ENCODE measurements at places on chromosomes 2 and 18.

- DNase-seq, result no peak
Measured at GRCh38 chr18:46939998-46940571, 22.7 kb downstream of the KATNAL2 start.

DNA sequence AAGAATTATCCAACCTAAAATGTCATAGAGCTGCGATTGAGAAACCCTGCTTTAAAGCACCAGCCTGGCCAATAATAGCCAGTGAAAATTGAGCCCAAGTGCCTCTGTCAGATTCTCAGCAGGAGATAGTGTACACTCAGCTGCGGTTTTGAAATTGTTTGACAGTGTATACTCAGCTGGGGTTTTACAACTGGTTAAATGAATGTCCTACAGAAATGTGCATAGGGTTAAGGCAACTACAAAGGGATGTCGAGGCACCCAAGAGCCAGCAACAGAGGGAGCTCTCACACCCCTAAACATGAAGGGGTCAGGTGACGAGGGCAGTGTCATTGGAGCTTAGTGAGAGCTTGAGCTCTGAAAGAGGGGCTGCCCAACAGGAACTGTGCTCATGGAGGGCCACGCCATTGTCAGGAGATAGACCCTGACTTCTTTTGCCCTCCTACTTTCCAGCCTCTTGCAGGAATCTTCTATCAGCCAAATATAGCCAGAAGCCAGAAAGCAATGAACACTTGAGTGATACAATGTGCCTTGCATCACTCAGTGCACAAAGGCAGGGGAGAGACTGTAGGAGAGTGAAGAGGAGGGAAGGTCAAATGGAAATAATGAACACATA is 15.1 kb downstream of the ACTG2 start:
- DNase-seq, result no peak

DNA sequence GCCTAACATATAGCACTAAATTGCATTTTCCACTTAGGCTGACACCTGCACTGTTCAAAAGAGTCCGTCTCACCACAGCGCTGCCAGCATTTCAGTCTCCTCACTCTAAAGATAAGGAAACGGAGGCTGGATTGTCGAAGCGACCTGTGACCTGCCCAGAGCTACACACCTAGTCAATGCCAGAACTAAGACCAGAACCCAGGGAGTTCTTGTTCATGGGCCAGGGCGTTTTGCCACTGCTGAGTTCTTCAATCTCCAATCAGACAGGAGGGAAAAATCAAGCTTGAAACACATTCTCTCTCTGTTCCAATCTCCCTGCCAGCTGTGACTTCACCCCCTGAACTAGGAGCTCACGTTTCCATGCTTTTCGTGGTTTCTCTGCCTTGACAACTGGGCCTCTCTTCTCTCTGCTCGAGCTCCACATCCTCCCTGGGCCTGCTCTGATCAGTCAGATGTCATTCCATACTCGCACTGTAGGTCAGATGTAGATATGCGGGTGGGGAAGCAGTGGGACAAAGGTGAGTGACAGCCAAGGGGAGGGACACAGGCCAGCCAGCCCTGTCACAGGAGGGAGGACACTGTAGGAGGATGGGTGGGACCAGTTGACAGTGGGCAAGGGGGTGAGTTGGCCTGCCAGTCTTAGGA is 221.1 kb upstream of the SMAD2 start:
- DNase-seq, result no peak

GRCh38 chr2:132518302-132518701 is 101.7 kb downstream of the GPR39 start:
- no peak for DNase-seq

- DNase-seq, result no peak
Measured at GRCh38 chr18:64409511-64409910, 260.6 kb upstream of the LINC00305 start.

DNA sequence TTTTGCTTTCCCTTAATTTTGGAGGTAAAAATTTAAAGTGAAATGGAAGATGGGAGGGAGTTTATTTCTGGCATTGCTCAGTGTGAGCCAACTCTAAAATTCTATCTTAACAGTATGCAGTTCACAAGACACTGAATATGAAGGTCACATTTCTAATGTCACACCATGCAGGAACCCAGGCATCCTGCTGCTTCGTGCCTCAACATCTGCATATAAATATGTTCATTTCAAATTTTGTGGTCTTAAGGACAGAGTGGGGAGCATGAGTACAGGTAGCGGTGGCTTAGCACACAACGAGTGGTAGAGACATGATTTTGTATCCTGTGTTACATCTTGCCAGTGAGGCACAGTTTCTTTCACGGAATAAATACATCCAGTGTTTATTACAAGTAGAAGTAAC is 102.4 kb downstream of the ARL4C start:
- DNase-seq, result no peak

GRCh38 chr2:111139637-111140317 is 19.1 kb downstream of the BCL2L11 start:
- DNase-seq, result no peak

DNA sequence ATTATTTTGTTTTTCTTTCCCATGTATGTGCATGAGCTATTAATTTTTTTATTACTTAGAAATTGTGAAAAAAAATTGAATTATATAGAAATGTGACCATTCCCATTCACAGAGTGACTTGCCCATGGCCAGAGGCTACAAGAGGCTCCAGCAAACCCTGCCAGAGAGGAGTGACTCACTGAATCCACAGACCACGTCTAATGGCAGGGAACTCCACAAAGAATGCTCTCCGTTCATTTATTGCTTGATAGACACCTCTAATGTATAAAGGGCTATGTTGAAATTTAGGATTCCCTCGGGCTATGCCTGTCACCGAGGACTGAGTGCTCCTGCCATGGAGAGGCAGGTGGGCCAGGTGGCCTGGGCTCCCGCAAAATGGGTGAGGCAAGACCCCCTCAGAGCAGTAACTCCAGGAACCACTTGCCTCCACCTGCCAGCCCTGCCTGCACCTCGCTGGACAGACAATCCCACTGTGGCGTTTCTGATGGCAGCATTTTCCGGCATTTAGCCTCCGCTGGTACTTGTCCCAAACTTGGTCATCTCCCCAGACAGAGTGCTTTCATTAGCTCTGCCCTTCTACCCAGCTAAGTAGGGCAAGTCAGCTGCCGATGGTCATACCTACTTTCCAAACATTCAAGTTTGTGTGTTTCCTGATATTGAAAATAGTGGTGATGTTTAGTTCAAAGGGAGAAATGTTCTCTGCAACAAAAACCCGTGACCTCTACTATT is 200.3 kb downstream of the PRKCE start:
- no peak for DNase-seq

DNA sequence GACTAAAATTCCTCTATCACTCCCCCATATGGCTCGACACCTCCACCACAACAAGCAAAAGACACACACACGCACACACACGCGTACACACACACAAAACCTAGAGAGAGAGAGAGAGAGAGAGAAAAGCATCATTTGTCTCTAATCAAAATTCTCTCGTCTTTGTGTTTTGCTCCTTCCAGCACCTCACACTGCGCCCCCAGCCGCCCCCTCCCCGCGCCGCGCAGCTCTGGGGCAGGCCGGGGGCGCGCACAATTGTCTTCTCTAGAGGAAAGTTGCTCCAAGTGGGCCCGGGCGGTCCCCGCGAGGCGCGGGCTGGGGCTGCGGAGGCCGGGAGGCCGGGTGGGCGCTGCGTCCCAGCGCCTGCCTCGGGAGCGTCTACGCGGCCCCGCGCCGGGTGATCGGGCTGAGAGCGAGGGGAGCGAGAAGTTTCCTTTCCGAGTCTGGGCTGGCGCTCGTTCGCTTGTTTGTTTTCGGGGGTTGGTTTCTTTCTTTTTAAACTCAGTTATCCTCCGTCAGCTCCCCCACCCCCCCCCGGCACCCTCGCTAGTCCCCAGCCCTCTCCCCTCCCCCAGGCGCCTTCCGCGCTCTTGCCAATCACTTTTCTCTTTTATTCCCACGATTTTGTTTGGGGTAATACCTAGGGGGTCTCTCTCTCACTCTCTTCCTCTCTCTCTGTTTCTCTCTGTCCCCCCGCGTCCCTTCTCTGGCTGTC is 4.1 kb downstream of the ZEB2 start:
- no peak for DNase-seq

DNA sequence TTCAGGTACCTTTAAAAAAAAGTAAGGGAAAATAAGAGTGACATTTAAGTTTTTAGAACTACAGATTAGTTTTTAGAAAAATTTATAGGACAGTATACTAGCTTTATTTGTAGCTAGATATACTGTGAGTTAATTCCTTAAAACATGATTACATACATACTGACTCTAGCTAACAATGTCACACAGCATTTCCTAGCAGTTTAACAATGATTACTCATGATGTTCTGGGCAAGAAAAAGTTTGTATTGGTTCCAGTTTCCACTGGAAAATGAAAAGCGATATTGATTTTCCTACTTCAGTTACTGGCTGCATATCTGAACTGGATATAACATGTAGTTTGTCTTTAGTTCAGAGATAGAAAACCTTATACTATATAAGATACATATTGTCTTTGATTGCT is 19.4 kb downstream of the SLC39A6 start:
- no peak for DNase-seq

- no peak for DNase-seq
Measured at GRCh38 chr2:114123925-114124324, 234.0 kb downstream of the ACTR3 start.

DNA sequence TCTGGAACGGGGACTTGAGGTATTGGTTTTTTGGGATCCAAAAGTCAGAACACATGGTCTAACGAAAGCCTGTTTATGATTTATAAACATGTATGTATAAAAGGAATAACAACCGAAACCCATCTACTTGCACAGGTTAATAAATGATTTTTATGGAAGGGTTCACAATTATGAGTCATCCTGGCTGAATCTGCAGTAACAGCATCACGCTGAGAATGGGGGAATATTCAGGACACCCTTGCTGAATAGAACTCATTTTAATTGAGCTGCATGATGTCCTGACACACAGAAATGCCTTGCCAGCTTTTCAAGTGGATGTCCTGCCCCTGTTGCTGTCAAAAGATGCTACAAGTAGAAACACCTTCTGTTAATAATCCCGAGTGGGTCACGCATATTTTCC is 54.7 kb upstream of the TGFA start:
- DNase-seq, result no peak

- DNase-seq, result no peak
Measured at GRCh38 chr18:74683573-74683972, 85.9 kb downstream of the ZNF407 start.

DNA sequence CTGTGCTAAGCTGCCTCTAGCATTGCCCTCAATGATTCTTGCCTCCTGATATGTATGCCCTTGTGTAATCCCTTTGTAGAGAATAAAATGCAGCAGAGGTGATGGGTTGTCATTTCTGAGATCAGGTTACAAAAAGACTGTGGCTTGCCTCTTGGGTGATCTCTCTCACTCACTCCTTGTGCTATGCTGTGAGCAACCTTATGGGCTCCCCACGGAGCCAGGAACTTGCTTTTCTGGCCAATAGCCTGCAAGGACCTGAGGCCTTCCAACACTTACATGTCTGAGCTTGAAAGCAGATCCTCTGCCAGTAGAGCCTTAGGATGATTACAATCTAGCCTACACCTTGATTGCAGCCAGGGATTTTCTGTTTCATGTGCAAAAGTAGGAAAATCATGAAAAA is 123.1 kb upstream of the XIRP2 start:
- DNase-seq, result no peak

DNA sequence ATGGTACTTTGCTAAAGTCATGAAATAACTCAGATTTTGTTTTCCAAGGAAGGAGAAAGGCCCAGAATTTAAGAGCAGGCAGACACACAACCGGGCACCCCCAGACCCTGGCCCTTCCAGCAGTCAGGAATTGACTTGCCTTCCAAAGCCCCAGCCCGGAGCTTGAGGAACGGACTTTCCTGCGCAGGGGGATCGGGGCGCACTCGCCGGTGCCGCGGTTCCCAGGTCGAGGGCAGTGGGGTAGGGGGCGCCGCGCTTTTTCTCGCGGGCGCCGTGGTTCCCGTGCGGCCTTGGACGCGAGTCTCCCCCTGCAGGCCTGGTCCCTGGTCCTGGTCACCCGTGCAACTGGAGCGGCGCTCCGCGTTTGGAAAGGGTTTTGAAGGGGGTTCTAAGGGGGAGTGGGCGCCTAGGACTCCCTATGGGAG is 1.2 kb downstream of the ZNF236 start:
- DNase-seq, result no peak

- DNase-seq, result peak; percentile 34
Measured at GRCh38 chr18:3450012-3450798, at the start of gene TGIF1. TSS of gene TGIF1 (plus strand) at chr18:3450172. CDS start at chr18:3450490, 318 bp downstream.

DNA sequence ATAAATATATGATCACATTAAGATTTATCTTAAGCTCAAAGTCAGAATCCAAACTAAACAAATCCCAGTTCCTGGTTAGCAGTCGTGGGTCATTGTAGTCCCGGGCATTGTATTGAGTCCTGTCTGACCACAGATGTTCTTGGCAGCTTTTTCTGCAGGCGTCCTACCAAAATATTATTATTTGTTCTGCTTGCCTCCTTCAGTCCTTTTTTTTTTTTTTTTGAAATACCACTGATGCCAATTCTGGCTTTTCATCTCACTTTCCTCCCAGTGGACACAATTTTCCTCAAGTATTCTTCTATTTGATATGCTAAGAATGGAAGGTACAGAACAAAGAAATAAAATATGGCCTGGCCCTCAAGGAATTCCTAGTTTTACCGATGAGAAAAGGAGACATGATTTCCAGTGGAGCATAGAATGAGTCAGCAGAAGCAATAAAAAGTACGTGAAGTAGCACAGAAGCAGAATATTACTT is 151.6 kb downstream of the CSRNP3 start:
- no peak for DNase-seq

GRCh38 chr18:22840606-22841144 is 92.5 kb upstream of the RBBP8 start:
- no peak for DNase-seq

DNA sequence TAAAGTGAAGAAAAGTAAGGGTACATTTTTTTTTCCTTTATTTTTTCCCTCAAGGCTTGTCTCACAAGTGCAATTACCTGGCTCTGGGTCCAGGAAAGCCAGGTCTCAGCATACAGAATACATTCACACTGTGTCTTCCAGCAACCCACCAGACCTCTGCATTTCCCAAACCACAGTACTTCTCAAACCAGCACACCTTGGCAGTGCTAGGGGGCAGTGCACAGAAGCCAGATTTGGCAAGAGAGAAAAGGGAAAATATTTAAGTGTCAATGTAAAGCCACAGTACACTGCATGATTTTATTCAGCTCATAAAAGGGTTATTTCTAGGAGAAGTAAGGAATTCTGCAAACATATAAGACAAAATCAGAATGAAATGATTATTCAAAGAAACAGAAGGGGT is 172.8 kb downstream of the NRXN1 start:
- no peak for DNase-seq

Measured in posterior cingulate gyrus (tissue), 11 donors.